GM12892 (cell line): ENCODE measurements at places on chromosomes 3 and 15.

DNA sequence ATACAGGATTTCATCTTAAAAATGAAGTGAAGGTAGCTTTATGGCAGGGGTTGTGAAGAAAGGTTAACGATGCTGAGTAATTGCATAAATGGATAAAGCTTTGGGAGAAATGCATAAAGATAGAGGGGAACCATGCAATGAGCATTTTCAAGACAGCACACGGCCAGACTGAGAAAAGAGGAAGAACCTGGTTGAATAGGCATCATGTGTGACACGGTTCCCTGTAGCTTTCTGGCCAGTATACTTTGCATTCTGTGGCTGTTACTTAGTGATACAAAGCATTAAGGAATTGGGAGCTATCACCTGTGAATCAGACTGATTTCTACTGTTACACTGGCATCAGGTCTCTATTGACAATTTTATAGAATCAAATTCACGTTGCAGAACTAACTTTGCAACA, 33.3 kb downstream of the NR2C2 start:
- DNase-seq, result no peak

- no peak for DNase-seq
Measured at GRCh38 chr3:137343283-137343682, 385.5 kb downstream of the IL20RB start.

- no peak for DNase-seq
Measured at GRCh38 chr3:135905058-135905724, 60.3 kb upstream of the PPP2R3A start.

DNA sequence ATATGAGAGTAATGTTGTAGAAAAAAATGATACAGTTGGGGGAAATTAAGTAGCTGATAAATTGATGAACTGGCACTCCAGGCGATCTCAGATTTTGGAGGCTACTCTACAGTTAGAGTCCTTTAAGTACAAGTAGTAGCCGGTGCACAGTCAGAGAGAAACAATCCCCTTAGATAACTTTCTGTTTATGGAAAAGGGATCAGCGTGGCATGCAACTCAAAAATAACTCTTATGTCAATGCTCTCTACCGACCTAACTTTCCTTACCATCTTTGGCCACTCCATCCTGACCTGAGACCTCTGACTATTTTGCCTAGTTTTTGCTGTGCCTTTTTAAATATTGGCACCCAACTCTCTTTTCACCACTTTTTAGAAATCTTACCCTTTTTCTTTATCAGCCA, 299.6 kb downstream of the UNC13C start:
- DNase-seq, result no peak

- no peak for DNase-seq
Measured at GRCh38 chr3:103057003-103057402, 622.2 kb downstream of the ZPLD1 start.

DNA sequence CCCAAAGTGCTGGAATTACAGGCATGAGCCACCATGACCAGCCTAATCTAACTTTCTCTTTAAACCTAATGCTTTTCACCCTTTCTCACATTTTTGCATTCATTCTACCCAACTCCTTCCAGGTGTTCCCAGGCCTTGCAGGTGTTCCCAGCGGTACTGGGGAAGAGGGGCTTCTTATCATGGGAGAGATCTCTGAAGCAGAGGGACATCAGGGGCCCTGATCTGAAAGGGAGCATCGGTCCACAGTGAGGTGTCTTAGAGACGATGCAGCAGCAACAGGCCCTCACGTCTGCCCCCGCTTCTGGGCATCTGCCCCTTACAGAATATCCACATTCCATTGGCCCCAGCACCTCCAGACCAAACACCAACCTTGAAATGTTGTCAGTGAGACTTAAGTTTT, 29.0 kb upstream of the BDH1 start:
- no peak for DNase-seq

DNA sequence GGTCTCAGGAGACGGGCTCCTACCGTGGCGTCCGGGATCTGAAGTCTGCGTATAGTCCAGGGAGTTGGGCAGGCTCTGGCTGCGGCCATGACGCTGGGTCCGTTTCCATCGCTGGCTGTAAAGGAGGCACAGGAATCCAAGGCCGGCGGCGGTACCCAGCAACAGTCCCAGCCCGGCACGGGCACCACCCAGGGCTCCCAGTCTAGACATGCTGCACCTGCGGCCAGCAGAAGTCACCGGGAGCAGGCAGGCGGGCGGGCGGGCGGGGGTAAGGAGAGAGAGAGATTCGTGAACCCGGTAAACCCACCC, 526 bp downstream of the RMDN3 start:
- no peak for DNase-seq

DNA sequence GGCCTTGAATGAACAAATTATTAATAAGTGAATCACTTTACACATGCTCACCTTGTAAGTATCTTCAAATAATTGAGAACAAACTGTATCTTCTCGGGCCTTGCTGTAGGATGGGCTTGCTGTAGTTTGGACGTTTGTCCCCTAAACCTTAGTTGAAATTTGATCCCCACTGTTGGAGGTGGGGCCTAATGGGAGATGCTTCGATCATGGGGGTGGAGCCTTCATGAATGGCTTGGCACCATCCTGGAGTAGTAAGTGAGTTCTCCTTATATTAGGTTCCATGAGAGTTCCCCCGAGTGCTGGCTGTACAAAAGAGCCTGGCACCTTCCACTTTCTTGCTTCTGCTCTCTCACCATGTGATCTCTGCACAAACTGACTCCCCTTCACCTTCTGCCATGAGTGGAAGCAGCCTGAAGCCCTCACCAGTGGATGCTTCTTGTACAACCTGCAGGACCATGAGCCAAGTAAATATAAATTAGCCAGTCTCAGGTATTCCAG, 29.3 kb downstream of the PIGB start:
- no peak for DNase-seq

- no peak for DNase-seq
Measured at GRCh38 chr3:11394392-11394791, 122.2 kb downstream of the ATG7 start.

DNA sequence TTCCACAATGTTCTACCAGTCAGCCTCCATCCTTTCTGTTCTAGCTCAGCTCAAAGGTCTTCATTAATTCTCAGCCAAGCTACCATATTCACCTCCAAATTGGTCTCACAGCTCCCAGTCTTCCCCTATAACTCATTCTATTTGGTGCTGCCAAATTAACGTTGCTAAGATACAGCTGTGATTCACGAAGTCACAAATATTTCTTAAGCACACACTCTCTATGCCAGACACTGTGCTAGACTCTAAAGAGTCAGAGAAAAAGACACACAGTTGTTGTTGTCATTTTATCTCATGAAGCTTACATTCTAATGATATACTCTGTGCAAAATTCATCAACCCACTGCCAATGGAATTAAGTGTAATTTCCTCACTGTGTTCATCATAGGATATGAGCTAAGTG, 102.8 kb downstream of the FRMD5 start:
- no peak for DNase-seq

DNA sequence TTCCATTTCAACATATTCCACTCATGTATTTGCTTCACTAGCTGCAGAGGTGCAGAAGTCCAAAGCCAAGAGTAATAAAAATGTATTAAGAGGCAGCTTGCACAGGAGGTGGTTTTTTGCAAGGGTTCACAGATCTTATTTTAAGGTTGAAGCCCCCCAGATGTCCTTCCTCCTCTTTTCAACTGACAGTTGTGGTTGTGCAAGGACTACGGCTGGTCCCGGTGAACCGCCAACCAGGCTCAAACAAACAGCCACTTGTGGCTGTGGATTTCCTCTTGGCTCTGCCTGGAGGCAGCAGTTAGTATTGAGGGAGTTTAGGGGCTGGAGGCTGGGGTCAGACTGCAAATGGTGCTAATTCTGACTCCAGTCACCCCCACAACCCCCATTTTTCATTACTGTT, 240.7 kb upstream of the TBC1D5 start:
- no peak for DNase-seq

DNA sequence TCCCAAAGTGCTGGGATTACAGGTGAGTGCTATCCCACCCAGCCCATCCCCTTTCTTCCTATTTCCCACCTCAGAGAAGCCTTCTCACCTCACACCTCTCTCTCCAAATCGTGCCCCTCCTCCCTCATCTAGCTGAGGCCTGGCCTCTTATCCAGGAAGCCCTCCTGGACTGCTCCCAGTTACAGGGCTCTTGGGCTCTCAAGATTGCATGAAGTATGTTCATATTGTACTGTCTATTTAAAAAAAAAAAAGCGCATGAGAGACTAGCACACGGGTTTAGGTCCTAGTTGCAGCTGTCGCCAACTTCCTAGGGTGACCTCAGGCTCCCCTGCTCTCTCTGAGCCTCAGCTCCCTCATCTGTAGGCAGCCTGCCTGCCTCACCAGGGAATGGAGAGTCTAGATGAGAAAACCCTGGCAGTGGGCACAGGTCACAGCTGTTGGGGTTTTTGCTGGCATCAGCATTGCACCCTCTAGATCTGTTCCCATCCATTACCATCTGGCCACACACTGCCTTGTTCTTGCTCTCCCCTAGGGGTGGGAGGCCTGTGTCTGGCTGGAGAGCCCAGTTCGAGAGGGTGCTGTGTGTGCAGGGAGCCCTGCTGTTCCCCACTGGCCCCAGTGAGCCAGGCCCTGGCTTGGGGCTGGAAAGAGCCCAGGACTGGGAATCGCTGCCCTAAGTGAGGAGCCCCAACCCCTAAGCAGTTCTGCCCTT, 24.2 kb upstream of the C15orf39 start:
- no peak for DNase-seq

DNA sequence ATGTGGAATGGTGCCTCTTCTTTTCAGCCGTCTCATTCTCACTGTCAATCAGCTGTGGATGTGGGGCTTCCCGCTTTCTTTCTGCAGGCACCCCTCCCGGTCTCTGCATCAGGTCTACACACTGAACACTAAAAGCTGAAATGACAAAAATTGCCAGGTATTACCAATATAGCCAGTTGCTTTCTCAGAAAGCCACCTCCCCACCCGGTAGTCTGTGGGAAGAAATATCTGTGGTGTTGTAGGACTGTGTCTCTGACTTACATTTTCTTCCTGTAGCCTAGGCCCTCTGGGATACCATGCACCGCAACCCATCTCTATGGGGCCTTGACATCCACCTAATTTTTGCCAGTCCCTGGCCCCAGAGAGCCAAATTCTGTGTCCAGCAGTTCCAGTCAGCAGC, 19.2 kb upstream of the EPHB1 start:
- no peak for DNase-seq

DNA sequence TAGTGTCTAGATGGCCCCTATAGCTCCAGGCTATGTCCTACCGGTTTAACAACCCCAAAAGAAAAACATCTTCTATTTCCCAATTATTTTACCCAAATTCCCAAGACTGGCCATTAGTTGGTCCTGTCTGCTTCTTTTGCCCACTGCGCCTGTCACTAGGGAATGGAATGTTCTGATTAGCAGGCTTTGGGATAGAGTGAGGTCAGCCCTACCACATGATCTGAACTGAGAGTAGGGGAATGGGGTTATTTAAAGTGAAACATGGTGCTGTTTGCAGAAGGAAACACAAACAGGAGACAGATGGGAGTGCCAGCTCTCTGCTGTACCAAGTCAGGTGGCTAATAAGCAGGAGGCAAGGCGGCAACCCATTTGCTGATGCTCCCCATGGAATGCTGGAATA, 635.6 kb upstream of the CFAP20DC start:
- no peak for DNase-seq

- DNase-seq, result no peak
Measured at GRCh38 chr3:185781759-185782158, 43.1 kb downstream of the IGF2BP2 start.

DNA sequence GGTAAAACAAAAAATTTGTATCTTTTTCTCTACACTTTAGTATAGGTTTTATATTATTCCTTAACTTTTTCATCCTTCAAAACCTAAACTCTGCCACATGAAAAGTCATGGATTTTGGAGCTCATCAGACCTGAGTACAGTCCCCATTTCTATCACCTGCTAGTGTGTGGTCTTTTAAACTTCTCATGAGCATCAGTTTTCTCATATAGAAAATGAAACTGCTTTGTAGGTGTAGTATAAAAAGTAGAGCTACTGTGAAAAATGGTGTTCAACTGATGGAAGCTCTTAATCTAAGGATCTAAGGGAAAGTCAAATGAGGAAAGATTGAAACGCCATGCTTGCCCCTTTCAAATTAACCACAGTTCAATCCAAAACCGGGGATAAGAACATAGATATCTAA, 686.5 kb downstream of the MECOM start:
- no peak for DNase-seq

- DNase-seq, result no peak
Measured at GRCh38 chr3:129633751-129634481, 27.4 kb upstream of the PLXND1 start.

DNA sequence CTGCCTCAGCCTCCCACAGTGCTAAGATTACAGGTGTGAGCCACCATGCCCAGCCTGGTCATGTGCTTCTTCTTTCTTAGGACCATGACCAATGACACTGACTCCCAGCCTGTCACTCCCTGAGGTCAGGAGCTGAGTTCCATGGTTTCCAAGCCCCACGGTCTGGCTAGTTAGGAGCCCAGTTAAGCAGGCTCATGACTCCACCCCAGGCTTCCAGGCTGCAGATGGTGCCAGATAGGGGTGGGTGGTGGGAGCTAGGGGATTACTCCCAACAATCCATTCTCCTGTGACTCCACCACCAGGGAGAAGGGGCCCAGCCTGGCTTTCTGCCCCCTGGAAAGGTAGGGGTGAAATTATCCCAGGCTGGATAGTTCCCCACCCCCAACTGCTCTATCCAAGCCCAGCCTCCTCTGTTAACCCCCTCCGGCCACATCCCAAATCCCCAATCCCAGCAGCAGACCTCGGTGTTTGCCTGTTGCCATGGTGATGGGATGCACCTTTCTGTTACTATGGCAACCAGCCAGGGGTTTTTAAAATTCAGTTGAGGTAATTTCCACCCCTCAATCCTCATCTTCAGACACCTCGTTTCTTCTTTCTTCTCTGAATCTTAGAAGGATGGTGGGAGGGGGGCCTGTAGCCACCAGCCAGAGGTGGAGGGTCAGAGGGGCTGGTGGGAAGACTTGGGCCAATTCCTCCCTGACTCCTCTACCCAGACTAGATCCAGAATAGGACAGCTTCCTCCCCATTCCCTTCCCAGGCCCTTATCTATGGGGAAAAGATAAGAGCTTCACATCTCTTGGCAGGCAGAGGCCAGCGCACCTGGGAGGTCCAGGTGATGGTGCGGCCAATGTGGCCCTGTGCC, 22.5 kb upstream of the SEMA3F start:
- DNase-seq, result no peak

- DNase-seq, result no peak
Measured at GRCh38 chr3:149589332-149589731, 68.5 kb downstream of the WWTR1 start.

DNA sequence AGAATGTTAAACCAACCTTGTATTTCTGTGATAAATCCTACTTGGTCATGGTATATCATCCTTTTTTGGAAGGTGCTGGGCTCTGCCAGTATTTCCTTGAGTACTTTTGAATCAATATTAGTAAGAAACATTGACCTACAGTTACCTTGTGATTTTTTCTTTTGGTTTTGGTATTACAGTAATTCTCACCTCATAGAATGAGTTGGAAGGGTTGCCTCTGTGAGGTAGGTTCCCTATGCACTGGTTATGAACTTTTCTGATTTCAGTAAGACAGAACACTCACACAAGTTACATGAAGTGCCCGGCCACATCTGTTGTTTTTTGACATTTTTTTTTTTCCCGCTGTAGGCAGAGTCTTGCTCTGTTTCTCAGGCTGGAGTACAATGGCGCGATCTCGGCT, 20.0 kb downstream of the PCCB start:
- DNase-seq, result no peak

GRCh38 chr3:48387634-48388033, 15.6 kb downstream of the FBXW12 start:
- no peak for DNase-seq
